ENCODE measurements at places on chromosomes 16 and 17. TPM values are rescaled to one million over a fixed set of nuclear protein-coding genes. Genes with fewer than 3 reads are reported as not detected.

DNA sequence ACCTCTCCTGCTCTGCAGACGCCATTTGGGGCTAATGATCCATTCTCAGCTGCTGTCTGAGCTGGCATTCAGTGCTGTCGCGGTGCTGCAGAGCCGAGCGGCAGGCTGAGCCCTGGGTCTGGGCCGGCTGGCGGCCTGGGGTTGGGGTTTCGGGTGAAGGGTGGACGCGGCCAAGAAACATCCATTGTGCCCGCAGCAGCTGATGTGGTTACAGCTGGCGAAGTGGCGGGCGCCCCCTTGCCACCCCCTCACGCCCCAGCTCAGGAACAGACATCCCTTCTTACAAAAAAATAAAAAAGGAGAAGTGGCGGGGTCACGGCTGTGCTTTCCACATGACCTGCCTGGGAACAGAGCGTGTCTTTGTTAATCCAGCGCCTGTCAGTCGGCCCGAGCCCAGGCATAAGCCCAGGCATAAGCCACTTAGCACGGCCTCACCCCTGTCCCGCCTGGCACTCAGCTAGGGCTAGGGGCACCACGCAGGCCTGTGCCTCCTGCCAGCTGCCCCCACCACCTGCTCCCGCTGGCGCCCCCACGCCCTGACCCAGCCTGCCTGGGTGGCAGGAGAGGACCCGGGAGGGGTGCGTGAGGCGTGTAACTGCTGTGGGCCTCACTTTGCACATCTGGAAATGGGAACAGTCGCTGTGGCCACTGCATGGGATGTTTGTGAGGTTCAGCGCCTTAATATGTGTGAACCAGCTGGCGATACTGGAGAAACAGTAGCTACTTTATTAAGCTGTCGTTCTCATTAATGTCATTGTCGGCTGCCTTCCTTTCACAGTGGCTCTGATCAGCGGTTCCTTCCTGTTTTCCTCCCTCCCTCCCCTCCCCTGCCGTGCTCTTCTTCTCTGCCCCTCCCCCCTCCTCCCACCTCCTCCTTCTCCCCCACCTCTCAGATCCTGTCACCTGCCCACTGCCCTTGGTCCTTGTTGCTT, 197.7 kb upstream of the CIBAR2 start:
- DNase-seq = peak; percentile 86

PRRT2 gene
- 1.8 TPM for total RNA-seq

DNA sequence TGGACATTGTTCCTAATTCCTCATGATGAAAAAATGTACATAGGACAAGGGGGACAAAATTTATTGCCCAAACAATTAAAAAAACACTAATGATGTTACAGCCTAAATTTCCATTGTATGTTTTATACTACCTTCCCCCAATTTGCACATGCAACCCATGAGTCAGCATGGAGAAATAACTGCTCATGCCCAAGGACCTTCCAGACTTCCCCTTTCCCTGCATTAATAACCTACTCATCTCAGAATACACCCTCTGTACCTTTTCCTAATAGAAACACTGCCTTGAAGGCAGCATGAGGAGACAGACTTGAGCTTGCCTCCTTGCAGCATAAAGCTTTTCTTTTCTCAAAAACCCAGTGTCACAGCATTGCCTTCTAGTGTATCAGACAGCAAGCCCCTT, 2402.8 kb downstream of the TP53TG3F start:
- no peak for DNase-seq

DNA sequence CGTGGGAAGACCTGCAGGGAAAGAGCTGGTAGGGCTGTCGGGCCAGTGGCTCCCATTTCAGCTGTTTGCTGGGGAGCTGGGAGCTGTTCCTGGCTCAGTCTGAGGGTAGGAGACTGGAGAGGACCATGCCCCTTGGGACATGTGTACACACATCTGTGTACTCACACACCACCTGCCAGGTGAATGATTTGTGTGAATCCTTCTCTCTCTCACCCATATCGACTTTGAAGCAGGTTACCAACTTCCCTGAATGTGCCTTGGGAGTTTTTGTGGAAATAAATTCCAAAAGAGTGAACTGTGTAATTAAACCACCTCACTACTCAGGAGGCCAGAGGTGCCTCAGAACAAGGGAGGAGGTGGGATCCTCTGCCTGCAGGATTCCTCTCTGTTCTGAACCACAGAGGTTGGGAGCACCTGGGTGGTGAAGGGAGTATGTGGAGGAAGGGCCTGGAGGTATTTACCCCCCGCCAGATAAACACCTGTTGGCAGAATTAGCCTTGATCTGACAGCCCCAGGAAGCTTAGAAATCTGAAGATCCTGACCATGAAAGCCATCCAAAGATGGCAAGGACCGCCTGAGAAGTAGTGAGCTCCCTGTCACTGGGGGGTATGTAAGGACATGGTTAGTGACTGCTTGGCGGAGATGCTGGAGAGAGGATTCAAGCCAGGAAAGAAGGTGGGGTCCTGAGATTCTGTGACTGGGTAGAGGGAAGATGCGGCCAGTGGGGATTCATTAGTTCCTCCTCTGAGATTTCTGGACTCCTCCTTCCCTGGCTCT, 3.3 kb downstream of the ABCC3 start:
- DNase-seq = no peak

DNA sequence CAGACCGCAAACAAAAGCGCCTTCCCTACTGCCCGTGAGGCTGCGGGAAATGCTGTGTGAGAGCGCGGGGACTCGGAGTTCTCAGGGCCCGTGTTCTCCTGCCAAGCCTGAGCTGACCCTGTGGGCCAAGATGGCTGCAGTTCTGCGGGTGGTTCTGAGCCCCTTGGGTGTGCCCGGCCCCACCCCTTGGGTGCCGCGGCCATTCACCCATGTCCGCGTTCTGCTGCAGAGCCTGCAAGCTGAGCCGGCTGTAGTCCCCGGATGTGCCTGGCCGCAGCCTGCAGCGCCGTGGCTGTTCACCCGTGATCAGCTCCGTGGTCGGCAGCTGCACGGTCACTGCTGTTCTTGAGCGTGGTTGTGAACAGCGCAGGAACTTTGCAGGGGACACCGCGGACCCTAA, 20.0 kb downstream of the ACSF3 start:
- no peak for DNase-seq

- no peak for DNase-seq
Measured at GRCh38 chr17:41987642-41988041, 21.0 kb downstream of the CNP start.

DNA sequence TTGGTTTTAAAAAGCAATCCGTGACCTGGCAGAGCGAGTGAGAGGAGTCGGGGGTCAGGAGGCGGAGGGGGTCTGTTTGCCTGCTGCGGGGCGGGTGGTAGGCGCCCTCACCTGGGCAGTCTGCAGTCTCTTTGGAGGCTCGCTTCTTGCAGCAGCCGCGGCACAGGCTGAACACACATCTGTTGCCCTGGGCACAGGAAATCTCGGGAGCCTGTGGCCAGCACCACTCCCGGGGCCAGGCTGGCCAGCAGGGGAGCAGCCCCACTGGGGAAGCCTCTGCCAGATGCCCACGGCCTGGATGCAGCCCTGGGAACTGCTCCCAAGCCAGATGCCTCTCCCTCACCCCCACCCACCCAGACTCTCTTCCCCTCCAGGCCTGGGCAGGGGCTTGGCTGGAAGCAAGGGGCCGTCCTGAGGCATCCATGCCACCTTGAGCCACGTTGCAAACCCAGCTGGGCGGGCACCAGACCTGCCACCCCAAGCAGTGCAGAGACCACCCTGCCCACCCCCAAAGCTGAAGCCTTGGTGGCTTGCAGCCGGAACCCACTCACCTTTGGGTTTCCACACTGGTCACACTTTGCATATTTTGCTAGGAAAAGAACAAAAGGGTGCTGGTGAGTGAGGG, 6.6 kb downstream of the GPS1 start:
- DNase-seq = no peak

DNA sequence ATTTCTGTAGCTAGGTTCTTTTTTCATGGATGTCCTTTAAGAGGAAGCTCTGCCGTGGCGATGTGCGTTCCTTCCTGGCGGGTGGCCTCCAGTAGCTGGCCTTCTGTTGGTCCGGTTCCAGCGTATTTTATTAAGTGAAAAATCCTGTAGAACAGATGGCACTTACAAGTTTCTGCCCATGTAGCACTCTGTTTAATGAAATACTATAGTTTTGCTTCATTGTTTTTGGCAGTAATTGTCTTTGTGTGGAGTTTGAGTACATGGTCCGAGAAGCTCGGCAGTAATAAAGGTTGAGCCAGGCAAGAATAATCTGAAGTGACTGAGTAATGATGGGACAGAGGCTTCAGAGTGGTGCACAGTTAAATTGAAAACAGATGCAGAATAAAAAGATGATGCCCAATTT, 20.4 kb downstream of the USP10 start:
- no peak for DNase-seq

NHLRC4 gene
- total RNA-seq = 1.1 TPM

DNA sequence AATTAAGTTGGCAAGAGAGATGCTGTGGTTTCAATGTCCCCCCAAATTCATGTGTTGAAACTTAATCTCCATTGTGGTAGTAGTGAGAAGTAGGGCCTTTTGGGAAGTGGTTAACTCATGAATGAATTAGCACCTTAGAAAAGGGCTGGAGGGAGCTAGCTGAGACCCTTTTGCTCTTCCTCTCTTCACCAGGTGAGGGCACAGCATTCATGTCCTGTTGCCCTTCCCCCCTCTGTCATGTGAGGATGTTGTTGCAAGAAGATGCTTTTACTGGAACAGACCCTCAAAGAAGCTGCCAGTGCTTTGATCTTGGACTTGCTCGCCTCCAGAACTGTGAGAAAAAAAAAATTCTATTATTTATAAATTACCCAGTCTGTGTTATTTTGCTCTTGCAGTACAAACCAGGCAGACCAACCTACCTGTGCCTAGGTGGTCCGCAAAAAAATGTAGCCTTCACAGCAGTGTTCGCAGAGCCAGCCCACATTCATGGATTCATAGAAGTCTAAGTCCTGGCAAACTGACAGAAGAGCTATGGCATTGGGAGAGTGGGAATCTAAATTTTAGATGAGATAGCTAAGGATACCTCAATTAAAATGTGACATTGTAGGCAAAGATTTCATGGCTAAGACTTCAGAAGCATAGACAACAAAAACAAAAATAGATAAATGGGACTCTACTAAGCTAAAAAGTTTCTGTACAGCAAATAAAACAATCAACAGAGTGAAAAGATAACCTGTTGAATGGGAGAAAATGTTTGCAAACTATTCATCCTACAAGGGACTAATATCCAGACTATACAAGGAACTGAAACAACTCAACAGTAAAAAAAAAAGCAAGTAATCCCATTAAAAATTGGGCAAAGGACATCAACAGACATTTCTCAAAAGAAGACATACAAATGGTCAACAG, 32.0 kb upstream of the ABCA5 start:
- peak; percentile 57 for DNase-seq

NME1 gene
- 211 TPM for total RNA-seq

DNA sequence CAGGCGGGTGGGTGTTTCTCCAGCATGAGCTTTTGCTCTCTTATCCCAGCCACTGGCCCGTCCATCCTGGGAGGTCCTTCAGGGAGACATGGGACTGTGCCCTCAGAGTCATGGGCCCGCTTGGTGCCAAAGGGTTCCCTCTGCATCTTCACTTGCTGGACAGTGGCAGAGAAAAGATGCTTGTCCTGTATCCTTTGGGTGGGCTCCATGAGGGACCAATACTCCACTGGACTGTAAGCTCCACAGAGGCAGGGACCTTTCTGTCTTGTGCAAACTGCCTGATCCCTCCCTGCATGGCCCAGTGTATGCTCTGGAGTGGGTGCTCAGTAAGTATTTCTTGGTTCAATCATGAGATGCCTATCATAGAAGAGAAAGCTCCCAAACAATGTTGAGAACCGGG, 184.8 kb upstream of the WSCD1 start:
- no peak for DNase-seq

DNA sequence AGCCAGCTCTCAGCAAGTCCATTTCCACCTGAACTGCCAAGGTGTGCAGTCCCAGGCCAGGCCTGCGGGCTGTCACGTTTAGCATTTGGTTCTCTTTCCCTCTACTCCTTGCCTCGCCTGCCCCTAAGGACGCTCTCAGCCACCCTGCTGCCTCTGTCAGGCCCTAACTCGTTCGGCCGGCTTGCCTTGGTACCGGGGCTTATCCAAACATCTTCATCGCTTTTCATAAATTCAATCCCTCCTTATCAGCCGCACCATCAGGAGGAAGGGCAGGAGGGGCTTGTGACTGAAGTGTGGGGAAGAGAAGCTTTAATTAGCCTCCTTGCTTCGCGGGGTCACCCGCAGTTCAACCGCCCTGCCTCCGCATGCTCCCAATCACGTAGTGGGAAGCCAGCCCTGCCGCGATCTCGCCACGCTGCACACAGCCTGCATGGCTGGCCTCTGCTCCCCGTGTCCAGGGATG, 231.1 kb downstream of the SOX9 start:
- peak; percentile 69 for DNase-seq

TMEM238L gene
- total RNA-seq = not detected

KRT40 gene
- total RNA-seq = not detected

- no peak for DNase-seq
Measured at GRCh38 chr17:68627956-68628575, 26.9 kb upstream of the FAM20A start.

GRCh38 chr17:27793168-27793905, 7.0 kb downstream of the NOS2 start:
- peak; percentile 92 for DNase-seq

DNA sequence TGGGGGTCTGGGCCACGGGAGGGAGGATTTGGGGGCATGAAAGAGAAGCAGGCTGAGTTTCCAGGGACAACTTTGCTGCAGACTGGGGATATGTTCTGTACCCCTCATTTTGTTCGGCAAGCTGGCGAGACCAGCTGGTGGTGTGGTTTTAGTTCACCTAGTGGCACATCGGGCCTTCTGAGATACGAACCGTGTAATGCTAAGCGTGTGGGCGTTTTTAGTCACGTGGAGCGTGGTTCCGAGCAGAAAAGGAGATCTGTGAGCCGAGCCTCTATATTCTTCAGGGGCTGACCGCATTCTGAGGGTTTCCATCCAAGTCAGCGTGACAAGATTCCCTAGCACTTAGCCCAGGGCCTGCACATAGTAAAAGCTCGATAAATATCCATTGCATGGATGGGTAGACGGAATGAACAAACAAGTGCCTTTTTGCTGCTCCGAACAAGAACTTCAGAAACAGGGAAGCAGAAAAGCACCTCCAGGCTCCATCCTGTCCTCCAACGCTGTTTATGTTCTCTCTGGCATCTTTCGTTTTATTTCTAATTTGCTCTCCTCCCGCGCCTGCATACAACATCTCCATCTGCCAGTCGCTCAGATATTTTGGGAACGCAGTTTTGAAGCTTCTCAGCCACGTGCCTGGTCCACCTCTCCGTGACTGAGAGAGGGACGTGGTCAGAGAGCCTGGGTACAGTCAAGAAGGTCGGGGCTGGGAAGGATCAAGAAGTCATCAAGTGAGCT, 5.8 kb downstream of the SYT17 start:
- no peak for DNase-seq

DNA sequence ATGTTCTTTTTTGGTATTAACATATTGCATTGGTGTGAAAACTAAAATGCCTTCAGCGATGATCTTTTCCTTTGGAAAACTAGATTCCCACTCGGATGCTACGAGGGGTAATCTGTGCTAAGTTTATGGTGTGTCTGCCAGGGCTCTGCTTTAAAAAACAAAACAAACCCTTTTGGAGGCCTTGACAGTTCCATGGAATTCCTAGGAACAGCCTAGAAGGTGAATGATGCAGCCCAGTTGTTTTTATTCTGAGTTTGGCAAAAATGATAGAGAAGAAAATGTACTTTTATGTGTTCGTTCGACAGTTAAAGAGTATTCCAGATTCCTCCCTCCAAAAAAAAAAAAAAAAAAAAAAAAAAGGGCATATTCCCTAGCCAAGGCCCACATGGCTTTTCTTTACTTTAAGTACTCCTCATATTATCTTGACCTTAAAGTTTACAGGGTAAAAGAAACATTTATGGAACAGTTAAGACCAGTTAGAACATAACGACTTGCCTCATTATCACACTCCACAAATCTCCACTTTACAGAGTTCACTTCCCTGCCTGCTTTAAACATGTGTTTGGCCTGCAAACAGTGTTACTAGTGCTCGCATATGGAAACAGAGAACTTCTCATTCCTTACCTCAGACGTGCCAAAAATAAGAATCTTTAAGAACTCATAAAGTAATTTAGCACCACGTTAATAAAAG, 159.1 kb downstream of the WWOX start:
- DNase-seq = no peak

SMIM36 gene
- total RNA-seq = not detected

All from H7 (cell line).